ENCODE measurements at places on chromosomes 2 and 18. TPM values are rescaled to one million over a fixed set of nuclear protein-coding genes. Genes with fewer than 3 reads are reported as not detected.

Gene FAHD2A
- 25.4 TPM for total RNA-seq

Gene ZAP70
- 0.91 TPM for total RNA-seq

Gene FMNL2
- 28.1 TPM for total RNA-seq

DNA sequence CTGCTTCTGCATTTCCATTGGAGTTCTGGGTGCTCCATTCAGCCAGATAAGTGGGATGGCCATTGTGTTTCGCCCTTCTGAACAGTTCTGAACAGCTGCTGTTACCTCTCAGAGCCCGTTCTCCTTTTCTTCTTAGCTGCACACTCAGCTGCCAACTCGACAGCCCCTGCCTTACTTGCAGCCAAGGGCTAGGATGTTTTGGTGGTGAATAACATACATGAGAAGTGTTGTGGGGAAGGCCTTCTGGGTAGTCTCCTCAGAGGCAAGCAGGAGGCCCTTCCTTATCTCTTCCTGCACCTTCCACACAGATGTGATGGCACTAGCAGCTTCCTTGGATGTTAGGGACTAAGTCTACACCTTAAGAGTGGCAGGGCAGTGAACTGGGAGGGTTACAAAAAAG is 138.4 kb upstream of the NOSTRIN start:
- DNase-seq = no peak
- no peaks in the 10 kb centered on the region for H3K27me3 ChIP-seq
- no peaks in the 10 kb centered on the region for H3K36me3 ChIP-seq
- H3K4me3 ChIP-seq = no peak overlapping the region
- H3K27ac ChIP-seq = no peak overlapping the region

Gene DLX2
- 3.7 TPM for total RNA-seq
